ENCODE measurements at places on chromosomes 4 and X. TPM values are rescaled to one million over a fixed set of nuclear protein-coding genes. Genes with fewer than 3 reads are reported as not detected.

The NXF3 gene
- not detected for total RNA-seq

The SLC30A9 gene
- 37.9 TPM for total RNA-seq

The ATP10D gene
- 7.2 TPM for total RNA-seq

The GAGE13 gene
- total RNA-seq: not detected

The MAGEC2 gene
- not detected for total RNA-seq

The FGF16 gene
- total RNA-seq: not detected

The SPANXC gene
- total RNA-seq: not detected

The PCDH7 gene
- not detected for total RNA-seq

The RRH gene
- total RNA-seq: 0.15 TPM

The PROM1 gene
- total RNA-seq: not detected

The CXorf49 gene
- not detected for total RNA-seq

The AFM gene
- not detected for total RNA-seq

The DMRTC1 gene
- not detected for total RNA-seq

The GRIA2 gene
- total RNA-seq: not detected
